ENCODE measurements at places on chromosomes 7 and 10. TPM values are rescaled to one million over a fixed set of nuclear protein-coding genes. Genes with fewer than 3 reads are reported as not detected.

- DNase-seq: no peak
Observed at GRCh38 chr10:63155388-63156020, 22.4 kb downstream of the NRBF2 start.

Gene CUBN
- total RNA-seq: 2.2 TPM

DNA sequence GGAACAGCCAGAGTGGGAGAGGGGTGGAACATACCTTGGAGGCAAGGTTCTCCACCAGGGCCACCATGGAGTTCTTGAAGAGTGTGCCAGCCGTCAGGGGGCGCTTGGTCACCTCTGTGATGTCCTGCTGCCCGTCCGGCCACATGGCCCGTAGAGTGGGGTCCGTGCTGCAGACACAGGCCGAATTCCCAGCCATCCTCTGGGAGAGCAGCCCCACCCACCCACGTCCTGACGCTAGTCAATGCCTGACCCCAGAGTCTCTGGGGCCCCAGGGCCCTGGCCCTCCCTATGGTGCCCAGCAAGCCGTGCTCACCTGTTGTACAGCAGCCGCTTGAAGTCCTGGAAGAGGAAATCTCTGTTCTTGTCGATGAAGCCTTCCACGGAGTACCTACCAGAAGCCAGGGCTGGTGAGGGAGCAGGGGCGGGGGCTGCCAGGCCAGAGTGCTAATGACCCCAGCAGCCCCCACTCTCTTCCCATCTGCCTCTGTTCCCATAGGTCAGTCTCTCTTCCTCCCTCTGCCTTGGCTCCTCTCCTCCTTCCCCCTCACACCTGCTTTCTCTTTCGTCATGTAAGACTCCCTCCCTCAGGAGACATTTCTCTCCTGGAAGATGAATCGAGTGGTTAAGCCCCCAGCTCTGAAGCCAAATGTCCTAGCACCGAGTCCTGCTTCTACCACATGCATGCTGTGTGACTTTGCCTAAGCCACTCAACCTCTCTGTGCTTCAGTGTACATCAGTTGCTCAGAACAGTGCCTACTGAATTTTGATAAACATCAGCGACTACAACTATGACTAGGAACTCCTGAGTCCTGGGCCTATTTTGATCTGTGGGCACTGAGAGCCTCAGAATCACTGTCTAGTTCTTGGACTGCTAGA is 11.0 kb downstream of the MYO1G start:
- DNase-seq: no peak

DNA sequence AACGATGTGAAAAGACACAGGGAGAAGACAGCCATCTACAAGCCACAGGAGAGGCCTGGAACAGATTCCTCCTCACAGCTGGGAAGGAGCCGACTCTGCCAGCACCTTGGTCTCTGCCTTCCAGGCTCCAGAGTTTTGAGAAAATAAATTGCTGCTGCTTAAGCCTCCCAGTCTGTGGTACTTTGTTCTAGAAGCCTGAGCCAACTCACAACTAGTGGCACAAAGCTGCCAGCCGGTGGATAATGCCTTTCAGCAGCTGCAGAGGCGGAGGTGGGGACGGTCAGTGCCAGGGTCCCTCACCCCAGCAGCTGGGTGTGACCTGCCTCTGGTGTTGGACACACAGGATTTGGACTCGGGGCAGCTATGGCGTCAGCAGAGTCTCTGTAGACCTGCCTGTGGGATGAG is 255.4 kb upstream of the PITRM1 start:
- no peak for DNase-seq

DNA sequence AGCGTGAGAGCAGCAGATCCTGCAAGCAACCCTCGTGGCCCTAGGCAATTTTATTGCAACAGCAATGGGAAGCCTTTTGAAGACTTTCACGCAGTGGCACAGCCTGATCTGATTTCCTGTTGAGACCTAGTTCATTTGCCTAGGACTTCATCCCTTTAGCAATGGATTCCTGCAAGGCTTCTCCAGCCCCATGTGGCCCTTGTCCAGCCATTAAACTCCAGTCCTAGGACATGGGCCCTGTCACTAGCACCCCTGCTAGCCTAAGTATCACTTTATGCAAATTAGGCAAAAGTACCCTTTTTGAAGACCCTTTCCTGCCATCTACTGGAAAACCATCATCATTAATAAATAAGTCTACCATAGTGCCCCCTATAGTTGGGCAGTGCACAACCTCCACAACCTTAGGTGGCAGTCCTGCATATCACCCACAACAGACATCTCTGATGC is 379.4 kb downstream of the GALNT17 start:
- no peak for DNase-seq

DNA sequence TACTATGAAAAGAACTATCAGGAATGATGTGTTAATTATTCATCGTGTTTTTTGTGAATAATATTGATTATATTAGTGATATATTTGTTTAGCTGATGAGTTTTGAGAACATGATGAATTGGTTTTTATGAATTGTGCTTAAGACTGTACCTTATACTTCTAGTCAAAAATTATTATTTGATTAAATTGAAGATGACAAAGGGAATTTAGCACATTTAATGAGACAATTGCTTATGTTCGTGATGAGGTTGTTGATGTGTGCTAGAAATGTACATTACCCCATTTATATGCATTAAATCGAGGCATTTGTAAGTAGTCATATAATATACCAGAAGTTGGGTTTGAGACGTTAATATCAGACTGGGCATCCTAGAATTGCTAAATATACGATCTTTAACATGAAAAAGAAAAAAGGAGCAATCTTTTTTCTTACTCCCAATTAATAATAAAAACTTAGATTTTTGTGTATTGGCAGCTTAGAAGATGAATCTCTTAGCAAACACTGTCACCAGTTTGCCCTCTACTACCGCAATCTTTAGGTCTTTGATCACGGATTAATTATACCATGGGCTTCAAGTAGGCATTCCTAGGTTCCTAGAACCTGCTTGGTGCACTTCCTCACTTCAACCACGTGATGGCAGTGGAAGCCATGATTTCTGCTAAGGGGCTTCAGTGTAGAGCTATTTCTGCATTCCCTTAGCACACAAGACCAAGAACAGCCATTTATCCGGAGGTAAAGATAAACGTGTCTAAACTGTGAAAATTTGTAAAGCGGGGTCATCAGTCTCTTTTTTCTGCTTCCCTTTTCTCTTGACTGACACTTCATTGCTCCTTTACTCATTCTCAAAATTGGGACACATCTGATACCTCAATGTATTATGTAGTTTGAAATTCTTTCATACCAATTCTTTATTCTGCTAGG is 1.6 kb downstream of the KLHDC10 start:
- no peak for DNase-seq

Gene IDI2
- total RNA-seq: not detected

Gene CTAGE4
- 2.5 TPM for total RNA-seq

Gene OR2A42
- total RNA-seq: not detected

Gene RBP4
- 30.3 TPM for total RNA-seq

Gene ZNF804B
- 0.07 TPM for total RNA-seq

Gene SPDYE1
- total RNA-seq: not detected

Gene AKR1D1
- total RNA-seq: not detected

- no peak for DNase-seq
Observed at GRCh38 chr10:1569208-1569607, 168.1 kb downstream of the ADARB2 start.

DNA sequence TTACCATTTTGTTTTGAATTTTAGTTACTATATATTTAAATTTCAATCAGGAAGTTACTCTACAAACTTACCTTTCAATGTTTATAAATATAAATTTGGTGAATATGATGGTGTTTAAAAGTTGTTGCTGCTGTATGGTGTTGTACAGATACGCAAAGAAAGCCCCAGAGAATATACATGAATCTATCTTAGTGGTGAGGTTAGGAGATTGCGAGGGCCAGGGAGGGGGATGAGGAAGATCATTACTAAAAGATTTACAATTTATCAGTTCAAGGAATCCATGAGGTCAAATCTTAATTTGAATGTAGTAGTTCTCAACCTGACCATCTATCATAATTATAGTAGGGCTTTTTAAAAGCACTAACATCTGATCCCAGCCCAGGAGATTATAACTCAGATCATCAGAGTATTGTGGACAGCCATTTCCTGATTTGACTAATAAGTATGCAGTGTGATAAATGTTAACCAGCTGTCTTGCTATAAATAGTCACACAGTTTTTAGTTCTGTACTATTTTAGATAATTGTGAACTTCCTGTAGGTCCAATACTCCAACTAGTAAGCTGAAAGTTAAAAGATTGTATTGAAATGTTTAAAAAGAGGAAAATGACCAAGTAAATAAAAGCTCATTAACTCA is 23.6 kb downstream of the FAM3C start:
- DNase-seq: no peak

- DNase-seq: no peak
Observed at GRCh38 chr7:100257017-100257416, 37.3 kb downstream of the PVRIG start.

GRCh38 chr7:129450295-129450694 is 16.1 kb downstream of the STRIP2 start:
- no peak for DNase-seq

GRCh38 chr7:134533288-134533771 is 6.0 kb downstream of the AKR1B10 start:
- no peak for DNase-seq

GRCh38 chr7:66950311-66950710 is 29.3 kb downstream of the TMEM248 start:
- DNase-seq: no peak

Gene TMEM229A
- total RNA-seq: 0.33 TPM

All from type B pancreatic cell (in vitro differentiated cells).